Stimulated activated memory B cell treated with anti-CD40 and anti-IgM and Interleukin-4, amounts not matched to agents 10 μg/mL and 1 μg/mL and 100 μg/mL, for 72 hours (primary cell): ENCODE measurements at places on chromosomes 6 and 20.

GRCh38 chr6:168417679-168418557 is 23.1 kb upstream of the SMOC2 start:
- no peak for ATAC-seq

DNA sequence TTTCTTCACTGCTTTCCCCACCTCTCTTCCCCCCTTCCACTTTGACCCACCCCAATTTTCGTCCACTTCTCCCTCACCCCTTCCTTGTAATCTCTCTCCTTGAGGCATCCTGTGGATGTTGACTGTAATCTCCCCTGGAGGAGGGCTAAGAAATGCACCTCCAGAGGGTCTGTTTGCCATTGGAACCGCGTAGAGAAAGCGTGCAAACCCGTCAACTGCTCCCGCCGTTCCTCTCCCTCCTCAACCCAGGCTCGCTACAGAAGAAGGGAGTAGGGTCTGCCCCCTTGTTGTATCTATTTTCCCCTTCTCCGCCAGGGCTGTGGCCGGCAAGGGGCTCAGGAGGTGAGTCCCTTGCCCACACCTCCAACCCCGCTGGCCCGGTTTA is 502 bp upstream of the HTR1E start:
- ATAC-seq, result peak; percentile 3

- no peak for ATAC-seq
These were observed 26.0 kb upstream of the TM9SF4 start for GRCh38 chr20:32083469-32083868.

GRCh38 chr20:1171461-1172093 is 13.2 kb downstream of the TMEM74B start:
- ATAC-seq, result no peak

- ATAC-seq, result peak; percentile 62
These were observed 2.1 kb upstream of the DDX27 start for GRCh38 chr20:49216991-49217578.

GRCh38 chr20:8218861-8219260 is 86.8 kb downstream of the PLCB1 start:
- no peak for ATAC-seq

GRCh38 chr20:50715694-50716093 is 15.7 kb upstream of the PARD6B start:
- no peak for ATAC-seq

DNA sequence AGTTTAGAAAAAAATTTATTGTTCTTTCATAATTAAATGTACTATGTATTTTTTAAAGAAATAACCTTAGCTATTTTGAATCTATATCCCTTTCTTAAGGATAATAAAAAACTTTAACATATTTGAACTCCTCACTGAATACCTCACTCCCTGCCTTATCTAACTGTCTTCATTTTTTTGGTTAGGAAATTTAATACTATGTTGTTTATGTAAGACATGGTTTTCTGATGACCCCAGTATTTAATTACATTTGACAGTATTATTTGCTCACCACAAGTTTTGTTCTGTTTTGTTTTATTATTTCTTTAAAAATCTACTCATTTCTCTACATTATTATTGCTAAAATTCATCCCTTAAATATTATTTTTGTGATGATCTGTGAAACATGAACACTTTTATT is 394.4 kb upstream of the ADGRB3 start:
- no peak for ATAC-seq

DNA sequence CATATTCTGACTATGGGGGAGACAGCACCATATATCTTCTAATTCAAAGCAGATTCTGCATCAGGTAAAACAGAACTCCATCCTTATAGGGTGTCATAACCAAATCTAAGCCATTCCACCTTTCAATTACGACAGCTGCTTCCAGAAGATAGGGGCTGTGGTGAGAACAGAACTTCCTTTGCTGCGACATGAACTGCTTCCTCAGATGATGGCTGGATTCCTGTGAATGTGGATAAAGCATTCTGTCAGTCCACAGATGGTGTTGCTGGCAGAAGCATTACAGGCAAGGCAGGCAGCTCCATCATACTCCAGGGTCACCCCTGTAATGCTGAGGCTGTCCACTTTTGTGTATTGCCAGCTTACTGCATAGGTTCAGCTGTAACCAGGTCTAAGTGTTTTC is 172.1 kb upstream of the PROKR2 start:
- peak; percentile 7 for ATAC-seq

GRCh38 chr6:344816-345340 is 46.7 kb upstream of the IRF4 start:
- ATAC-seq, result no peak

GRCh38 chr20:11186301-11187008 is 512.7 kb upstream of the JAG1 start:
- no peak for ATAC-seq

DNA sequence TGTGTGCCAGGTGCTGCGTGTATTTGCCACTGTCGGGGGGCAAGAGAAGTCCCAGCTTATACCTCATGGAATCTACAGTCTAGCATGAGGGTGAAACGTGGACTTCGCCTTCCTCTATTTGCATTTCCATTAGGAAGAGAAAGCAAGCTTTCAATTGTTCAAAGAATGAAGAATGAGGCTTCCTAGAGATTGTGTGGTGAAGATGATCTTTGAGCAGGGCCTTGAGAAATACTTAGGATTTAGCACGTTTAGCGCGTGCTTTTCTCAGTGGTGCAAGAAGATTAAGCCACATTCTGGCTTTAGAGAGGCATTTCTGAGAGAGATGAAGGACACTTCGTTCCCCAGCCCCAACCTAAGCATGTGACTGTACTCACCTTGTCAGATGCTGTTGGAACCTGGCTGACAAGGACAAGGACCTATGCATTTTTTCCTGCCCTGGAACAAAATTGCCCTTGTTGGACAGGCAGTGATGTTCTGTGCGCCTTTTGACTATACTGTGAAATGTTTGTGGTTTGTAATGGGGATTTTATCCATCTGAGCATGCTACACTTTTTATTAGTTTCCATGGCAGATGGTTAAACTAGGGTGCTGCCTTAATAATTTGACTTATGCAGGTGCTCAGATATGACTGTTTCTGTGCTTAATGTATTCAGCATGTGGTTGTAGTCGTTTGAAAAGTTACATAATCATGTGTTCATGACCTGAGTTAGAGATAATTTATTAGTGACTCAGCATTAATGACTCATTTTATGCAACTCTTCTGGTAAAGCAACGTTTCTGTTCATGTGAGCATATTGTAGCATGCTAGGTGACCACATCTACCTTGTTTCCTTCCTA is 10.7 kb downstream of the TULP4 start:
- peak; percentile 70 for ATAC-seq

GRCh38 chr6:168699631-168700295 is 258.8 kb downstream of the SMOC2 start:
- no peak for ATAC-seq

DNA sequence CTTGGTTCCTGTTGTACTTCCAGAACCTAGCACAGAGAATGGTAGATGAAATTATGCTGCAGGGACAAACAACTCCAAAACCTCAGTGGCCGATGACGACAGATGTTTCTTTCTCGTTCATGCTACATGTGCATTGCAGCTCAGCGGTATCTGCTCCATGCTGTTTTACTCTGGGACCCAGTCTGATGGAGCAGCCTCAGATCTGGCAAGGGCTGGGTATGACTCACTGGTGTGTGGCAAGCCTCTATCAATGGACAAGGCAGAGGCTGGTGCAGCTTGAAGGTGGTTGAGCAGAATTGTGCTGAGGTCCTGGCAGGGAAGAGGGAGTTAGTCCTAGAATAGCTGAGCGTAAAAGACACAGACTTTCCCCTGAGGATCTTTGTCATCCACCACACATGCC is 10.3 kb upstream of the BLCAP start:
- ATAC-seq, result no peak

GRCh38 chr6:170471491-170471890 is 81.6 kb downstream of the PSMB1 start:
- no peak for ATAC-seq

DNA sequence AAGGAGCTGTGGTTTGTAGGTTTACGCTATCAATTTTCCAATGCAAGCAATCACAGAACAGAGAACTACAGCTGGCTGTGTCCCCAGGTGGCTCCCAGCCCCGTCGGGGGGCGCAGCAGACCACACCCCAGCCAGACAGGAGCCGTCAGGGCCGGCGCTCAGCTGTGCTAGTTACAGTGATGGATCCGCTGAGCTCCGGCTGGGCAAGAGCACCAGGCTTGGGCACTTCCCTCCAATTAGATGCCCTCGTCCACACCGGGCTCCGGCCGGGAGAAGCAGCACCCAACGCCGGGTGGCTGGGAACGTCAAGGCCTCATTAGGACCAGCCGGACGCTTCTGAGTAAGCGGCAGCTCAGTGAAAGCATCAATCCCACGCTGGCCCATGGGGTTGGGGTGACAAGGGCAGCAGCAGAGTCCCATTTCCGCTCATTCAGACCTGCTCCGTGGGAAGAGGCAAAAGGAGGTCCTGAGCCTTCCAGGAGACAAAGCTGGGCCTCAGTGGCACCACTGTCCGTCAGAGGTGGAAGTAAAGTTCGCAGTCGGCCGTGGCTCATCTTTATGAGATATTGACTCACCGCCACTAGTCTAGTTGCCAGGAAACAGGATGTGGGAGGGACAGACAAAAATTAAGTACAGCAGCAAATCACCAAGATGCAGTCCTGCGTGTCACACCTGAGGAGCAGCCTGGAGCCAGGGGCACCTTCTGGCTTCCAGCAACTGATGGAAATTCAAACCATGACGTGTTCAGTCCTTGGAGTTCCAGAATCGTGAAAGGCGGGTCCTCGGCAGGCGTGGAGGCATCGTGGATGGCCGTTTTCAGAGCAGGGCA is 164.1 kb downstream of the TAF4 start:
- no peak for ATAC-seq

DNA sequence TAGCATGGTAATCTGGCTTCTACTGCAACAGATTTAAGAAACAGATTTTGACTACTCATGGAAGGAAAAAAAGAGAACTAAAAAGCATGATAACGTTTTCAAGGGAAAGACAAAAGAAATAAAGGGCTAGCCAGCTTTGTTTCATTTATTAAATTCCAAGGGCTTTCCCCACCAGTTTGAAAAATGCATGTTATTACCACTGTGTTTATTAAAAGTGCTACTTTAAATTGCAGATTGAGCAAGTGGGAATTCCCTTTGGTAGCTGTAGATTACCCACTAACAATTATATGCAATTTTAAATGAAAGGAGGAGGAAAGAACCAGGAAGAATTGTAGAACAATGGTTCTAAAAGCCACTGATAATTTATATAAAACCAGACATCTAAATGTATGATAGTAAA is 40.6 kb upstream of the NHSL1 start:
- ATAC-seq, result no peak

DNA sequence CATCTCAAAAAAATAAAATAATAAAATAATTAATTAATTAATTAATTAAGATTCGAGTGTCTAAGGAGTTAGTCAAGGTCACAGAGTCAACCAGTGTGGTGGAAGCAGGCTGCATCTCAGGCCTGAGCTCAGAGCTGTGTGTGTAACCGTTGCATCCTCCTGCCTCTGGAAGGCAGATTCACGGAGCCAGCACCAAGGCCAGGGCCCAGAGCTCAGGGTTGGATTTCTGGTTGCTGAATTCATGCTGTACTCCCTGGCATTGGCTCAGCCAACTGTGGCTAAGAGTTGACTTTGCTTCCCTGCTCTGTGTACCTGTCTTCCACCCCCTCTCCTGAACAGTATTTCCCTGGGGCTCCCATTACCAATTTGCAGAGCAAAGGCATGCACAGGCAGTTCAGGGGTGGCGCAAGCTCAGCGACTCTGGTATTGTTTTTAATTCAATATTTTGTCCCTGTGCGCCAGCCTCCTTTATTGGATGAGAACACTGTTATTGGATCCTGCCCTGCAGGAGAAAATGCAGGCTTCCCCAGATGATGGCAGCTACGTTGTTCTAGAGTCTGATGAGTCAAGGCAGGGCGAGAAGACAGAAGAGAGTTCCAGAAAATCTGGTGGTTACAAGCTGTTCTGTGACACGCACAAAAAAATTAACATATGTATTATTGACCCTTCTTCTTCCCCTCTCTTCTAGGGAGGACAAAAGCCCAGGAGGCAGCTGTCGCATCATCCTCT is 12.3 kb upstream of the CTNNBL1 start:
- ATAC-seq, result no peak

- no peak for ATAC-seq
These were observed 3.8 kb upstream of the APCDD1L start for GRCh38 chr20:58518896-58519593.

GRCh38 chr6:109360791-109361190 is 21.5 kb downstream of the CD164 start:
- ATAC-seq, result no peak

GRCh38 chr6:1396952-1397868 is 7.8 kb downstream of the FOXF2 start:
- peak; percentile 52 for ATAC-seq

DNA sequence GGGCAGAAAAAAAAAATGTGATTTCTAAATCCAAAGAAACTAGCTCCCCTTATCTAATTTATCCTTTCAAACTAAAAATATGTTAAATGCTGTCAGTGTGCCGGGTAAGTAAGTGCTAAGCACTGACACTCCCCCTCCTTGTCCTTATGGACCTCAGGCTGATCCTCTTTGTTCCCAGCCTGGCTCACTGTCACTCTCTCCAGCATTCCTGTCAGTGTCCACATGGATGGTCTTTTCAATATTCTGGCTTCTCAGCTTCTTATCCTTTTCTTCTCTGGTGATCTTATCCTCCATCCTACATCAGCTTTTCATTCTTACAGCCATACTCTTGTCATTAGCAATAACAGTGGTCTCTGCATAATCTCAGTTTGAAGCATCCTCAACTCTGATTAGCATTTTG is 55.0 kb downstream of the BCKDHB start:
- ATAC-seq, result no peak

GRCh38 chr6:8739454-8739853 is 304.1 kb upstream of the SLC35B3 start:
- ATAC-seq, result no peak

DNA sequence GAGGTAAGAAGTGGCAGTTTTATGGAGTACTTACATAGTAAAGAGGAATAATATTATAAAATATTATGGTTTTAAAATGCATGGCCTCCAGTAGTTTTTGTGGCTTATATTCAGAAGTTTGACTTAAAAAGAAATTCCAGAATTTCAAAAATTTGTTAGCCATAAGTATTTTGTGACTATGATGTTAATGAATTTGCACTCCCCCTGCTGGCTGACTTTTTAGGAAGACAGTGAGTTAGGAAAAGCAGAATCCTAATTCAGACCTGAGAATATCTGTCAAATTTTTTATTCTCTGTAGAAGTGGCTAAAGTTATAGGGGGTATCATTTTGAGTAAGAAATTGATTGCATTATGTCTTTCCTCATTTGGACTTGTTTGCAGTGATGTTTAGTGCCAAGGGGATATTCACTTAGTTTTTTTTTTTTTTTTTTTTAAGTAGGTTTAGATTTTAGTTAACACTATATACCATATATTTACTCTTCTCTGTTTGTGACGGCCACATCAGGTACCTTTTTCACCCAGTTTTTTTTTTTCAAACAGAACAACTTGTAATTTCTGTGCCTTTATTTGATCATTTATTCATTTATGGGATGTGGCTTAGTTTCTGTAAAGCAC is 40.8 kb downstream of the ZFAND3 start:
- ATAC-seq, result no peak

DNA sequence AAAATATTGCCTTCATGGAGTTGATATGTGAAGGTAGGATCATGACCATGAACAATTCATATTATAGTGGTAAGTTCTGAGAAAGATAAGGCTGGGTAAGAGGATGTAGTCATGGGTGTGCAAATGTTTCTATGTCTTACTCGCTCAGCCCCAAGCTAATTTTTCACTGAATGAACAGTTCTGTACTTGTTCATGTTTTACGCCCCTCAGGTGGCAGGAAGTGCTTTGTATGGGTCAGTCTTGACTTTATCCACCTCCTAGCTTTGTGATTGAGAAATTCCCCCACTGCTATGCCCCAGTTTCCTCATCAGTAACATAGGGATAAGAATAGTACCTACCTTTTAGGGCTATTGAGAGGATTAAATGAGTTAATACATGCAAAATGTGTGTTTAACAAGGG is 148.2 kb upstream of the KCNG1 start:
- ATAC-seq, result no peak
